Type B pancreatic cell (in vitro differentiated cells): ENCODE measurements at places on chromosomes 5 and 9.

DNA sequence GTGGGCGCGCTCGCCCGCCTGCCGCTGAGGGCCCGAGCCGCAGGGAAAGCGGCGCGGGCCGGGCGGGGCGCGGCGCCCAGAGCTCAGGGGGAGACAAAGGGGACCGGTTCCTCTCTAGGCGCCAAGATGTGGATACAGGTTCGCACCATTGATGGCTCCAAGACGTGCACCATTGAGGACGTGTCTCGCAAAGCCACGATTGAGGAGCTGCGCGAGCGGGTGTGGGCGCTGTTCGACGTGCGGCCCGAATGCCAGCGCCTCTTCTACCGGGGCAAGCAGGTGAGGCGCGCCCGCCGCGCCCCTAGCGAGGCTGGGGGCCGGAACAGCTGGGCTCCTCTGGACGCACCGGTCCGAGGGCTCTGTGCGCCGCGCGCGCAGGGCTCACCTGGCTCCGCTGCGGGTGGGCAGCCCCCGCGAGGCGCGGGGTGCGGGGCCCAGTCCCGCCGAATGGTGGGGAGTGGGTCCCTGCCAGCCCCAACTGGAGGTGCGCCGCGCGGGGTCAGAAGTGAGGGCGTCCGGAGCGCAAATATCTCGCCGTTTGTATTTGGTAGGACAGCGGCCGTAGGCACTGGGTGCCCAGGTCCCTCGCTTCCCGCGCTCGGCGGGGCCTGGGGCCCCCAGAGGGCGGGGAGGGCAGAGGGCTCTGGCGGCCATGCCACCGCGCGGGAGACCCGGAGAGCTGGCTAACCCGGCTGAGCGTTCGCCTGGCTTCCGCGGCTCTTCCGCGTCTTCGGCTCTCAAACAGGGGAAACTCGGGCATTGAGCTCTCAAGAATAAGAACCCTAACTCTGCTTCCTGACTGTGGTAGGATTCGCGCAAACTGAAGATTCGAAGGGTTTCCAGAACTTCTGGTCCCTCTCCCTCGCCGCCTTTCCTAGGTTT is 607 bp downstream of the UHRF2 start:
- DNase-seq, result no peak

DNA sequence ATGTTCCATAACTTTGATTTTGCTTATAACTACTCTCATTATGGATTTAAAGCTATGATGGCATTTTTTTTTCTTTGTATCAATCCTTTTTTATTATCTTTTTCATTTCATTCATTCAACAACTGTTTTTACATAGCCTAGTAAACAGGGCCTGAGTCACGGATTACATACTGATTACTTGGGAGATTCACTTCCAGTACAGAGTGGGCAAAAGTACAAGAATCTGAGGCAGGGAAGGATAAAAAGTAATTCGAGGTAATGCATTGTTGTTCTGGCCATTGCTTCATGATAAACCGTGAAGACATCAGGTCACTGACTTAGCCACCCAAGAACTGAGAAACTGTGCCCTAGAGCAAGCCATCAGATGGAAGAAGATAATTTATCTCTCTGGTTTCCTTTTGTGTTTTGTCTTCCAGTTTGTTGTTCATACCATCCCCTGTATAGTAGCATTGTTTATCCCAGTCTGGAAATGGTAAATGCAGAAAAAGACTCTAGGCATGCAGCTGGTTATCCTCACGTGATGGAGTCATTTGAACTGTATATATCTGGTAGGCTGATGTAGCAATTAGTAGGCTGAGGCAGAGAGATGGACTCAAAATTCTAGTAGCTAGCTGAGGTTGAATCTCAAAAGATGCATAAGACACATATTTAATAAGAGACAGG is 145.6 kb downstream of the CNTLN start:
- DNase-seq, result no peak

DNA sequence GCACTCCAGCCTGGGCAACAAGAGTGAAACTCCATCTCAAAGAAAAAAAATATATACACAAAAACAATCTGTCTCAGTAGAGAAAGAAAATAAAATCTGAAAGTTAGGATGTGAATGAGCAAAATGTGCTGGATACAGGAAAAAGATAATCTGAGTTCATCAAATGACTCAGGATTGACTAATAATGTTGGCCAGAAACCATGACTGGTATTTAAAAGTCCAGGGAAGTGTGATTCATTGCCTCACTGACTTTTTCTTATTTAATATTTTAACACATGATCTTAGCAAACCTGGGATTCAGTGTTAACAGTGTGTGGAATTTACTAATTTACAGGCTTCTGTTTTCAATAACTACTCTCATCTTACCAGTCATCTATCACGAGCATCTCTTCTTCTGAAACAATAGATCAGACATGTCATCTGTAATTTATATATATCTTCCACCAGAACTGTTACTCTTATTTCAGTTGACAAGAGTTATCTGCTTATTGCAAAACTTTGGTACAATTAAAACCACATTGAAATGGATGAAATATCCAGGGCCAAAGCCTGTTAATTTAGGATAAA is 256.7 kb downstream of the CDH12 start:
- DNase-seq, result no peak

GRCh38 chr9:754150-754931 is 87.2 kb upstream of the DMRT1 start:
- DNase-seq, result no peak

DNA sequence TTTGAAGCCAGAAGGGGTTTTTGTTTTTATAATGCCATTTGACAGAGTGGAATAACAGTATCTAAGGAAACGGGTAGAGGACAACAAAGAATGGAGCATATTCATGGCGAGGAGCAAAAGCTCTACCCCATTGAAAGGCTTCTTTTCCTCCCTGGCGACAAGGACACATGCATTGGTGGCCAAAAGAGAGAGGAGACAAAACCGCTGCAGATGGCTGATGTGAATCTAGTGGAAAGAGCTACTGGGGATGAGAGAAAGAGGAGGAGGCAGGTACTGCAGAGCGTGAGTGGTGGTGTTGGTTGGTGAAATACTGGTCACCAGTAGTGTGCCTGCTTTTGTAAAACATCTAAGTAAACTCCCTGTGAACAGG is 491 bp downstream of the APC start:
- no peak for DNase-seq

DNA sequence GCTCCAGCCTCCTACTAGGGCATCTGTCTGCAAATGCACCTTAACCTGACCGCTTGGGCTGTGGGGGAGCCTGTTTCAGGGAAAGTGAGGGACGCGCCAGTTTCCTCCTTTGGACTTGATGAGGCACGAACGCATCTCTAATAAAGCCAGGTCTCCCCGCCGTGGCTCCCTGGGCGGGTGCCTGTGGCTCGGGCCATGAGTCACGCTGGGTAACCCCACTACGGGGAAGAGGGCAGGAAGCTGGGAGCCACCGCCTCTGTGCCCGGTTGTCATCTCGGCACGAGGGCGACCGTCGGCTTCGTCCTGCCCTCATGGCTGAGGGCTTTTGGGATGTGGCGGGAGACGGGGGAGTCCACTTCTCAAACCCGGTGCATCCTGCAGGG is 12.1 kb downstream of the NOTCH1 start:
- DNase-seq, result no peak

DNA sequence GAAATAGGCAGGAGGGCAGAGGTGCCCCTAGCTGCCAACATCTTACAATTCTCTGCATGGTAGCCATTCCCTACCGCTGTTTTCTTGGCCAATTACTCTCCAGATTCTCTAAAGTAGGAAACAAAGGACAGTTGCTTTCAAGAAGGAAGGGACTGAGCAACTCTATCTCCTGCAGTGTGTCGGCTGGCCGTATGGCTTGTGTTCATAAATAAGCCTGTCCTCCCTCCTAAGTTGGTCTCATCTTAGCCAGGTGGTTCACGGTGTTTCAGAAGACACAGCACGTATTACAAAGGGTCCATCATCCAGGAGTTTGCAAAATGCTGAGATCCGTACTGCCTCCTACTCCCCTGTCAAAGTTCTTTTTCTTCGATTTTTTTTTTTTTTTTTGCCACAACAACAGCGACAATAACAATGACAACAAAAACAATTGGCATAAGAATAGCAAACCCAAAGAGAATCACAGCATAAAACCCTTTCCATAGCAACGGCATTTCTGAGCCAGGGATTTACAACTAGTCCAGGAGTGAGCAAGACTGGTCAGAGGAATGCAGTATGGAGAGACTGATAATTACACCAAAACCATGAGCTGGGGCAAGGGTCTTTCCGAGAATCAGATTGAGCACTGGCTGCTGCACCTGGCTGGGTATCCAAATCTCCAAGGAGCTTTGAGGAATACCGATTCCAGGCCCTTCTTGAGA is 212.8 kb downstream of the SLIT3 start:
- no peak for DNase-seq

- DNase-seq, result no peak
Observed at GRCh38 chr5:67301285-67301903, 104.8 kb upstream of the CD180 start.

GRCh38 chr9:20832775-20833174 is 148.7 kb downstream of the FOCAD start:
- DNase-seq, result no peak

- no peak for DNase-seq
Observed at GRCh38 chr5:110475529-110475928, 250.9 kb downstream of the TMEM232 start.

GRCh38 chr9:128614728-128615127 is 41.9 kb downstream of the DYNC2I2 start:
- no peak for DNase-seq

DNA sequence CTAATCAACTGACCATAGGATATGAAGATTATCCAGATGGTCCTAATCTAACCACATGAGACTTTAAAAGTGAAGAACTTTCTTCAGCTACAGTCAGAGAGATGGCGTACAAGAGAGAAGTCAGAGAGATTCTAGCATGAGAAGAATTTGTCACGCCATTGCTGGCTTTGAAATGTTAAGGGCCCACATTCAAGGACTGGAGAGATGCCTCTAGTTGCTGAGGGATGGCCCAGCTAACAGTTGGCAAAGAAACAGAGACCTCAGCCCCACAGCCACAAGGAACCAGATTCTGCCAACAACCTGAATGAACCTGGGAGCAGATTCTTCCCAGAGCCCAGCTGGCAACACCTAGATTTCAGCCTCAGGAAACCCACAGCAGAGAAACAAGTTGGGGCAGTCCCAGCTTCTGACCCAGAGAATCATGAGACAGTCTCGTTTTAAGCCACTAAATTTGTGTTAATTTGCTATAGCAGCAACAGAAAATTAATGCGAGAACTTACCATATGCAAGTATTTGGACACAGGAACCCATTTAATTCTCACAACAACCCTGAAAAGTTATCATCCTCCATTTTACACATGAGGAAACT is 132.0 kb downstream of the MLLT3 start:
- no peak for DNase-seq

DNA sequence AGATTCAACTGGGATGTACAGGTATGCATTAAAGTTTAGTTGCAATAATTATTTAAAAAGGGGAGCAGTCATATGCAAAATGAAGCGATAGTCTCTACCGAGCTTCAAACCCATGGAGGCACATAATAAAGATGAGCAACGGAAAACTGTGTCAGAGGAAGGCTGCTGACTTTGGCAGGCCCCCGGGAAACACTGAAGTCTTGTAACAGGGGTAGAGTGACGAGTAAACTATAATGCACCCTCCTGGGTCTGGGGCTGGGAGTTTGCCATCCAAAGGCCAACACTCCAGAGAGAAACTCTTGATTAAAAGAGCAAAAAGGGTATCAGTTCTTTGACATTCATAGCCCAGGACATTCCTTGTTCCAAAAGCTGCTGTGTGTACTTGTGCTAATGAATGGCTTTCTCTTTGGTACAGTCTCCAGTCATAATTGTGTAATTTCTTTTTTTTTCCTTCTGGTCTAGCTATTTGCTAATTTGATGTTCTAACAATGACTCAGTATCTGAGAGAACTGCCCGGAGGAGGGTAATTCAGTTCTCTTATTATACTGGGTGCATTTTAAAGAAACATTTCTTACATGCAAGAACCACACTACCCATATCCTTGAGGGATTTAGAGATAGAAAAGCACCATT is 59.2 kb downstream of the TNC start:
- DNase-seq, result no peak

DNA sequence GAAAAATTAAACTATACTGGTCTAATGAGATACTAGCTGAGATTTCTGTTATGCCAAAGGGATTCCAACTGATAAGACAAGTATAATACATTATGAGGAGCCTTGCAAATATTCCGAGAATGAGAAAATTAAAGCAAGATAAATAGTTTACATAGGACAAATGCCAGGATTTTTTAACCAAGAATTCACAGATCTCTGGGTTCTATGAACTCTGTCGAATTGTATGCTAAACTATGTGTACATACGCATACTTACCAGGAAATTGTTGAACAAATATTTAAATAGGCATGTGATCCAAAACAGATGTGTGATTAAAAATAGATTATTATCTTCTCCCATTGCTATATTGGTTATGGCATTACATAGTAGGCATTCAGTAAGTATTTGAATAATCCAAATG is 616.6 kb downstream of the GABRG2 start:
- no peak for DNase-seq

DNA sequence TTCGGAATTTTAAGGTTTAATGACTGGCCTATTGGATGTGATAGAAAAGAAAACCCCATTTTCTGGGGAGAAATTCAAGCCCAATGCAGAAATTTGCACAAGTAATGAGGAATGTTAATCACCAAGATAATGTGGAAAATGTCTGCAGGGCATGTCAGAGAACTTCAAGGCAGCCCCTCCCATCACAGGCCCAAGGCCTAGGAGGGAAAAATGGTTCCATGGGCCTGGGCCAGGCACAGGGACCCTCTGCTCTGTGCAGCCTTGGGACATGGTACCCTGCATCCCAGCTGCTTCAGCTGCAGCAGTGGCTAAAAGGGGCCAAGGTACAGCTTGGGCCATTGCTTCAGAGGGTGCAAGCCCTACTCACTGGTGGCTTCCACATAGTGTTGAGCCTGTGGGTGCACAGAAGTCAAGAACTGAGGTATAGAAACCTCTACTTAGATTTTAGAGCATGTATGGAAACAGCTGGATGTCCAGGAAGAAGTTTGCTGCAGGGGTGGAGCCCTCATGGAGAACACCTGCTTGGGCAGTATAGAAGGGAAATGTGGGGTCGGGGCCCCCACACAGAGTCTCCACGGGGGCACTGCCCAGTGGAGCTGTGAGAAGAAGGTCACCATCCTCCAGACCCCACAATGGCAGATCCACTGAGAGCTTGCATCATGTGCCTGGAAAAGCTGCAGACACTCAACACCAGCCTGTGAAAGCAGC is 12.2 kb downstream of the FBXO10 start:
- no peak for DNase-seq

DNA sequence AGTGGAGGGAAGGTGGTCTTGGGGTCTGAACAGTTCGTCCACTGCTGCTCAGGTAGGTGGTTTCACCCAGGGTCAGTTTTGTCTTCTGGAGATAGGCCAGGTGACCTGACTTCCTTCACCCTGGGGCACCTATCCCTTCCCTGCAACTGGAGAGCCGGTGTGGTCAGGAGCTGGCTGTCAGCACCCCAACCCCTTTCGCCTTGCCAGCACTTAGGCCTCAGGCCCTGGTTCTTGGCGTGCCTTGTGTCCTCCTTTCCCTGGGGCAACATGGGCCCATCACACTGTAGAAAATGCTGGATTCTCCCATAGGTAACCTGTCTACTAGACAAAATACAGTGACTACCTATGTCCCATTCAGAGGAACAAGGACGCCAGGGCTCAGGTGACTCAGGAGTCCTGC is 13.1 kb downstream of the PROP1 start:
- DNase-seq, result no peak
